Fibroblast of villous mesenchyme (primary cell): ENCODE measurements at places on chromosomes 3 and 15. TPM values are rescaled to one million over a fixed set of nuclear protein-coding genes. Genes with fewer than 3 reads are reported as not detected.

DNA sequence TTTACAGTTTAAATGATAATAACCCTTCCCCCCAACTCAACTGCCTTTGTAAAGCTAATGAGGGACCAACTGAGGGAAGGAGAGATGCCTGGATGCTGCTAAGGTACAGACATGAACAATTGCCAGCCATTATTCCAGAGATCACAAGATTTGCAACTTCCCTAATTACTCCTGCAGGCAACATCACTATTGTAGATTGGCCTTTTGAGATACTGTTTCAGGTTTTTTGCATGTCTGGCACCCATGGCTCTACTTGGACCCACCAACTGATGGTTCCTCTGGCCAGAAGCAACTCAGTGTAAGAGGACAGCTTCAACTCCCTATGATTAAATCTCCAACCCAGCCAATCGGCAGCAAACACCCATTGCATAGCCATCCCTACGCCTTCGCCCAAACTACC, 478.7 kb downstream of the FHIT start:
- no peak for DNase-seq

- no peak for DNase-seq
These were observed 560.1 kb downstream of the GRM7 start for GRCh38 chr3:7421065-7421464.

DNA sequence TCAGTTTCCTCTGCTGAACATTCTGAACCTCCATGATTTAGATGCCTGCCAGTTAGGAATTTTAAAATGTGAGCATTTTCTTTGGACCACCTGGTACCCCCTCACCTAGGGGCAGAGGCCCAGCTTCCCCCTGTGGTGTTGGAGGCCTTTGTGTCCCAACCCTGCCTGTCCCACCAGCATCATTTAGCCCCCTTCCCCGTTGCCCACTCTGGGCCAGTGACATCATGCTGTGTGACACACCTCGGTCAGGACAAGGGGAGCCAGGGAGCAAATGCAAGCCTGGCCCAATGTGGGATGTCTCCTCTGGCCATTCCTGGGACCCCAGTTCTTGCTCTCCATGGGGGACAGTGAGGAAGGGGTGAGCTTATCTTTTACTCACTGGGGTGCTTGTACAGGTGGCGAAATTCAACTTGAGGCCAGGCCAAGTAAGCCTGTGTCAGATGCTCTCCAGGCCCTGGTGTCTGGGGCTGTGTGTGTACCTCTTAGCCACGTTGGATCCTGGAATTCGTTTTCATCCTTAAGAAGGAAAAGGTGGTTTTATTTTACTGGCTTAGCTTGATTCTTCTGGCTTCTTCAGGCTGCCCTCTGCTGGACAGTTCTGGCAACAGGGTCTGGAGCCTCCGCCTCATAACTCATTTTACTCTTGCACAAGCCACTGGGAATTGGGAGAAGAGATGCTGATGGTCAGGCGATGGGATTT, 49.7 kb upstream of the MYZAP start:
- peak; percentile 79 for DNase-seq

- no peak for DNase-seq
These were observed 61.5 kb downstream of the SLCO2A1 start for GRCh38 chr3:133967992-133968892.

DNA sequence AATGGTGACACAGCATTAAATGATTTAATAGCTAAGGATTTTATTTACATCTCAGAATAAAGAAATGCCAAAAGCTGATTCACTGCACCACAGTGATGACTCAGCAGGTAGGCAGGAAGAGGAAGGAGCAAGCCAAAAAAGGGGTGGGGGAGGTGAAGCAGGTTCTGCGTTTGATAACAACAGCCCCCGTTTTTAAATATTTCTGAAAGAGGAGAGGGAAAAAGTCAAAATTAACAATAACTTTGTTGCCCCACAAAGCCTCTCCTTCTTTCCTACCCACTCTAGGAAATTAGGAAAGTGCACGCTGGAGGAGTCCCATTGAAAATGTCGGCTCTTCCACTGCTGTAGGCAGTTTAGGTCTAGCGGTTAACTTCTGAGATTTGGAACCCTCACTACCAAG, 9.9 kb upstream of the CCDC54 start:
- peak; percentile 52 for DNase-seq

GRCh38 chr15:58773024-58773423, 1.9 kb downstream of the MINDY2 start:
- DNase-seq = no peak

GRCh38 chr3:126129398-126129891, 45.5 kb upstream of the SLC41A3 start:
- no peak for DNase-seq

DNA sequence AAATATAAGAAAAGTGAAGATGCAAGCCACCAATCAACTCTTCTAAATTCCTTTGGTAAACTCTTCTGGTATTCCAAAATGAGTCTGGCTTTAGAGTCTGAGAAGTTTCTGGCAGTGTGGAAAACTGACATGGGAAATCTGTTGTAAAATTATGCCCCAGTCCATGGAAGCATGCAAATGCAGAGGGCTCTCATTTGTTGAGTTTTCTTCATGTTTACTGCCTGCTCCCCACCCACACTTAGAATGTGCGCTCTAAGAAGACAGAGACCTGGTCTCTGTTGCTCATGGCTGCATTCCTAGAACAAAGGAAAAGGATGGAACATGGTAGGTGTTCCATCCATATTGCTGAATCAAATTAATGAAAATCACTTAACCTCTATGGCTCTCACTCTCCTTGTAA, 411.8 kb upstream of the PDZRN3 start:
- no peak for DNase-seq

GRCh38 chr3:172844428-172844827, 93.9 kb downstream of the ECT2 start:
- DNase-seq = peak; percentile 19

DNA sequence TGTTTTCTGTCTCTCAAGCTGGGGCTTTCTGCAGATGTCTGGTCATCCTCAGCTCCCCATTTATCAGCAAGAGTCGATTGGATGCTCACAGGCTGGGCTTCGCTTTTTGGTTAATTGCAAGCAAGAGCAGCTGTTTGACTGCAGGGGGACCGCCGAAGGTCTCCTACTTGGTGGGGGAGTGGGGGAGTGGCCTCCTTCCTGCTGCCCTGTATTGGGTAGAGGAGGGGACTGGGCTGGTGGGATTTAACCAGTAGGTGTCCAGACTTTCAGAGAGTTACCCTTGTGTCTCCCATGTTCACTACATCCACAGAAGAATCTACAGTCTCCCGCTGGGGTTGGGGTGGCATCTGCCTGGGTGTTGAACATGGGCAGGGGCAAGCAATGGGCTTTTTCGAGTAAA, 78.7 kb downstream of the PLXNA1 start:
- no peak for DNase-seq

The ARGFX gene
- not detected in 2 replicates for total RNA-seq

The GP5 gene
- total RNA-seq = 0.32 TPM in 1 of 2 replicates, not detected in the other

The IQCF5 gene
- total RNA-seq = not detected in 2 replicates

The FBXO40 gene
- under 0.01 TPM in 1 of 2 replicates, not detected in the other for total RNA-seq

The SAMD7 gene
- total RNA-seq = not detected in 2 replicates

The C3orf49 gene
- total RNA-seq = not detected in 2 replicates
